Activated T-cell treated with anti-CD3 and anti-CD28 coated beads for 24 hours (primary cell): ENCODE measurements at places on chromosomes 5 and 9.

DNA sequence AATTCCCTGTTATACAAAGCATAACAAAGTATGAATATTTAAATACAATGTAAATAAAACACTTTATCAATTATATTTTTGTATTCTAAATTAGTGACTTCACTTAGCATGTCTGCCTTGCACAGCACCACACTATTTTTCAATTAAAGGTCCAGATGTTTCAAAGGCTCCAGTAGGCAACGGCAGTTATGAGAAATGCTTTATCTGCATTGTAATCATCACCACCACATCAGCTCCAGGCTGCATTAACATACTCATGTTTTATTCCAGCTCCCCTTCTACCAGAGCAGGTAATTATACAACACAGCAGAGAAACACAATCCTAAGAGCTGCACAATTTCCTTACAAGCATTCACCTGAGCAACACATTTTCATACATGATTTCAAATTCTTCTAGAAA lies 102.8 kb downstream of the MAPKAP1 start:
- no peak for DNase-seq

- DNase-seq, result peak; percentile 58
Observed at GRCh38 chr9:130128251-130128650, 44.0 kb upstream of the NCS1 start.

- DNase-seq, result no peak
Observed at GRCh38 chr5:150339165-150339564, 18.3 kb upstream of the TCOF1 start.

DNA sequence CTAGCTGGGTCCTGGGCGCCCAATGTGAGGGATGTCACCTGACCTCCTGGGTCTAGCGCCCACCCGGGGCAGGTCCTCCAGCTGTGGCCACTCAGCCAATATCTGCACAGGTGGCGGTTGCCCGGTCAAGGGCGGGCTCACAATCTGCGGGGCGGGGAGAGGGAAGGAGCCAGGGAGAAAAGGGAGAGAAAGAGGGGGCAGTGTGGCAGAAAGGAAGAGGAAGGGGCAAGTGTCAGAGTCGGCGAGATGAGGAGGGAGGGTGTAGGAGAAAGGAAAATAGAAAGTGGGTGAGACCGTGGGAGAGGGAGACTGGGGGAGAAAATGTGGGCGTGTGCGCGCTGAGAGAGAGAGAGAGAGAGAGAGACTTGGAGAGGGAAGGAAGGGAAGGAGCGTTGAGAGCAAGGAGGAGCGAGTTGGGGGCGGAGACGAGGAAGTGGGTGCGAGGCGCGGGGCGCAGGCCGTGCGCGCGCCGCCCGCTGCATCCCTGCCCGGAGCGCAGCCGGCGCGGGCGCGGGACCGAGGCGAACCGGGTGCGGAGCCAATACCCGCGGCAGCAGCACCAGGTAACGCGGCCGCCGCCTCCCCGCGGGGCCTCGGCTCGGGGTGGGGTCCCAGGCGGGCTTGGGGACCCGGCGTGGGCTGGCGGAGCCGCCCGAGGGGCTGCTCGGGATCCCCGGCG lies at the start of gene HRH2:
Gene HRH2, plus strand, starts transcription at position 479 of the 679 bp plus-strand sequence. CDS start 25,163 bp downstream, outside the sequence.
- DNase-seq, result peak; percentile 37

- DNase-seq, result no peak
Observed at GRCh38 chr9:134628354-134628736, 13.3 kb upstream of the COL5A1 start.

DNA sequence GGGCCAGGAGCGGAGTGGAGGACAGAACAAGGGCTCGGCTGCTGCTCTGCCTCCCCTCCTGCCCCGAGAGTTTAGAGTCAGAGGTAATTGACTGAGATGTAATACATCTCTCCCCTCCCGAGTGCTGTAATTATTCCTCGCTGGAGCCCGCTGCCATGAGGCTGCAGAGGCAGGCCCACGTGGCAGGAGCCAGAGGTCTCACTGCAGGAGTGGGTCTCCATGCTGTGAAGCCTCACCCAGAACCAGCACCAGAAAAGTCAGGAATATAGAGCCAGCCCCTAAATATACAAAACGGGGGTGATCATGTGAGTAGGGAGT lies 2.5 kb downstream of the FAM163B start:
- no peak for DNase-seq

DNA sequence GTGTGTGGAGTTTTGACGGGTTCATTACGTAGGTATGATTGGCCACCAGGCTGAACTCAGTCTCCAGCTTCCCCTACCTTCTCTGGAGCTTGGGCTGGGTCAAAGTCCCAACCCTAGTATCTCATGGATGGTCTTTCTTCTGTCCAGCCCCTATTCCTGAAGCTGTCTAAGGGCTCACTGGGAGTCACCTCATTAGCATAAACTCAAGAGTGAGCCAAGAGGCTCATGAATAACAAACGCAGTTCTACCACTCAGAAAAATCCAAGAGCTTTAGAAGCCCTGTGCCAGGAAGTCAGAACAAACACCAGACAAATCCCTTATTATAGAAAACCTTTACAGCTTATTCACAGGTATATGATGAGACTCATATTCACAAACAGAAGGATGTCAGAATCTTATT lies 180.3 kb upstream of the NFIL3 start:
- no peak for DNase-seq

DNA sequence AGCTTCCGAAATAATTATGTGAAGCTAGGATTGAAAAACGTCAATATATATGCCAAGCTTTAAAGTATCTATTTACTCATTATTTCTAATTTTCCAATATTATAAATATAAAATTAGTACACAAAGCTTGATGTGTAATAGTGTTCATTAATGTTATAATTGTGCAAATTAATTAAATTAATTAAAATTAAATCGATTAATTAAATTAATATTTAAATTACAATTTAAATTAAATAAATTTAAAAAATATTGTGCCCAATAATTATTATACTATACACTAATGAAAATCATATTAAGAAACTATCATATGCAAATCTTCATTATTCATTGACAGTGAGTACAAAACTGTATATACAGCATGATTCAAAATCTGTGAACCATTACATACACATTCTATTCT lies 409.8 kb downstream of the FAM170A start:
- no peak for DNase-seq

DNA sequence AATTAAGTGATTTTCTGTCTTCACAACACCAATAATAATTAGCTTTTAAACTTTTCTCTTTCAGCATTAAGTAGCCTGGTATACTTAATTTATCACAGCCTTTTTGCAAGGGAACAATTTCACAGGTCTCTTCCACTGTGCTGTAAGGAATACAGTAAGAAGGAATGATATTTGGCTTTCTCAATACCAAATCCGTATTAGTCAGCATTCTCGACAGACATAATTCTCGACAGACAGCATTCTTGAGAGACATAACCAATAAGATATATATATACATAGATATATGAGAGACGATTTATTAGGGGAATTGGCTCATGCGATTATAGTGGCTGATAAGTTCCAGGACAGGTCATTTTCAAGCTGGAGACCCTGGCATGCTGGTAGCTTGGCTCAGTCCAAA lies 18.0 kb downstream of the PRKAA1 start:
- DNase-seq, result no peak

DNA sequence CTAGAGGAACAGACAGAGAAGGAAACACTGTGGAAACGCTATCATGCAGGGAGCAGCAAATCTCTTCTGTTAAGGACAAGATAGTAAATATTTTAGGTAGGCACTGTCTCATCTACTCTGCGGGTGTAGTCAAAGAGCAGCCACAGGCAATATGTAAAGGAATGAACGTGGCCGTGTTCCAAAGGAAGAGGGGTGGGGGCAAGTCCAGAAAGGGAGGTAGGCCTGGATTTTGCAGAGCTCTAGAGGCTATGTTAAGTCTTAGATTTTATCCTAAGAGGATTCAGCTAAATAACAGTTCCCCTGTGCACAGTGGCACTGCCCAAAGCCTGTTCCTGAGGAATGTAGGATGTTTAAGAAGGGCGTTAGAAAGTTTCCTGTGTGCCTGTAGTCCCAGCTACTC lies 161.6 kb downstream of the ACTL7B start:
- DNase-seq, result no peak

DNA sequence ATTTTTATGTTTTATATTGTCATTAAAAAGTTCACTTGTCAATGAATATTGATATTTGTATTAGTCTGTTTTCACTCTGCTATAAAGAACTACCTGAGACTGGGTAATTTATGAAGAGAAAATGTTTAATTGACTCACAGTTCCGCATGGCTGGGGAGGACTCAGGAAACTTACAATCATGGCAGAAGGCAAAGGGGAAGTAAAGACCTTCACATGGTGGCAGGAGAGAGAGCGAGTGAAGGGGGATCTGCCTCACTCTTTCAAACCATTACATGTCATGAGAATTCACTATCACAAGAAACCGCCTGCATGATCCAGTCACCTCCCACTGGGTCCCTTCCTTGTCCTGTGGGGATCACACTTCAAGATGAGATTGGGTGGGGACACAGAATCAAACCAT lies 27.4 kb downstream of the SRD5A1 start:
- no peak for DNase-seq

- no peak for DNase-seq
Observed at GRCh38 chr9:99431103-99431502, 209.0 kb downstream of the SEC61B start.

DNA sequence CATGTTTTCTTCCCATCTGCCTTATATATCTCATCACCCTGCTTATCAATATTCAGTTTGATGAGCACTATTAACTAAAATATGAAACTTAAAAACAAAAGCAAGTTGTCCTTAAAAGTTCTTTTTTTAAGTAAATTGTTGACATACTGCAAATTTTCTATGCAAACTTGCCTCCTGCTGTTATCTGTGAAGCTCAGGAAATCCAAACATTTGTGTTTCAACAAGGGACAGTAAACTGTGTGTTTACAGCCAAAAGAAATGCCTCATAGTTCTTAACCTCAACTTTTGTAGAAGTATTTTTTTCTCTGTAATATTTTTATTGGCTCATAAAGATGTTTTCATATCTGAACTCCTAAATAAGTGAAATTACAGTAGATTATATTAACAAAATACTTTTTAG lies 7.7 kb upstream of the TTC23L start:
- no peak for DNase-seq

DNA sequence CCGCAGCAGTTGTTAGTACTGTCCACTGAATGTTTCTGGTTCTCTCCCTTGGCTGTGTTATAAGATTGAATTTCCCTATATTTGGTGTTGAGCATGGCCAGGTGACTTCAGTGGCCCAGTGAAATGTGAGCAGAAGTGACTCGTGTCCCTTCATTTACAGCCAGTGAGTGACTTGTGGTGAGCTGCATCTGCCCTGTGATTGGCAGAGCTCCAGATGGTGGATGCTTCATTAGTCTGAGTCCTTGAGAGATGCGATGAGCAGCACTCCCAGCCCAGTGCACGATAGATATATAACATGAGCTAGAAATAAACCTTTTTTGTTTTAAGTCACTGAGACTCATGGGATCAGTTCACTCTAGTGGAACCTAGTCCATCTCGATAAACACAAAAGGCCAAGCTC lies 19.3 kb downstream of the PCSK5 start:
- no peak for DNase-seq
